ENCODE measurements at places on chromosomes 7 and 10.

- no peak for DNase-seq
Observed at GRCh38 chr7:42161719-42162118, 75.3 kb downstream of the GLI3 start.

GRCh38 chr7:35799846-35800717 lies 775 bp upstream of the SEPTIN7 start:
- DNase-seq, result peak; percentile 59

DNA sequence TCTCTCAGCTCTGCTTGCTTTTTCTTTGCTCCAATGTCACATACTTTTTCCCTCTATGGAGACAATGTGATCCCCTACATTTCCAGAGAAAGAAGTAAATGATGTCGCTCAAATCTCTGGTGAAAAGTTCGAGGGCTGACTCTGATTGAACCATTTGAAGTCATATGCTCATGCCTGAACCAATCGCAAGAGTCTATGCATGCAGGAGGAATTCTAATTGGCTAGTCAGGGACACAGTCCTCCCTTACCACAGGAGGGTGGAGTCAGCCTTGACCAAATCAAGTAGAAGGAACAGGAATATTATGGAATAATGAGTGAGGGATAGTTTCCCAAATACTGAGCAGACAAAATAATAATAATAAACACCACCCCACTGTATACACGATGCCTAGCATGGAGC lies 96.8 kb downstream of the PRLHR start:
- no peak for DNase-seq

GRCh38 chr7:36088553-36088952 lies 64.5 kb upstream of the EEPD1 start:
- no peak for DNase-seq

DNA sequence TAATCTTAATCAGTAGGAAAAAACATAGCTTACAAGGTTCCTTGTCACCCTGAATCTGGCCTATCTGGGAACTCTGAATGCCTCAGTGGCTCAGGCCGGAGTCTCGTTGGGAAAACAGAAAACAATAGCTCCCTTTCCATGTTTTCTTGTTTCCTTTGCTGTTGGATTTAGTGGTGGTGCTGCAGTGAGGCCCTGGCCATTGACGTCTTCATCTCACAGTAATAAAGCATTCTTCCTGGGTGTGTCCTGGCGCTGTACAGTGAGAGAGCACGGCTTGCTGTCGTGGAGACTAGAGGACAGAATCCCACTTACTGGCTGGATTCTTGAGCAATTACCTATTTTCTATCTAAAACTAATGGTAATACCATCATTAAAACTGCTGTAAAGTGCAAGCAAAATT lies 1.3 kb upstream of the SPOCK2 start:
- no peak for DNase-seq

GRCh38 chr7:75737856-75738603 lies 711 bp downstream of the HIP1 start:
- no peak for DNase-seq

- no peak for DNase-seq
Observed at GRCh38 chr10:100043796-100044195, 34.0 kb upstream of the DNMBP start.

DNA sequence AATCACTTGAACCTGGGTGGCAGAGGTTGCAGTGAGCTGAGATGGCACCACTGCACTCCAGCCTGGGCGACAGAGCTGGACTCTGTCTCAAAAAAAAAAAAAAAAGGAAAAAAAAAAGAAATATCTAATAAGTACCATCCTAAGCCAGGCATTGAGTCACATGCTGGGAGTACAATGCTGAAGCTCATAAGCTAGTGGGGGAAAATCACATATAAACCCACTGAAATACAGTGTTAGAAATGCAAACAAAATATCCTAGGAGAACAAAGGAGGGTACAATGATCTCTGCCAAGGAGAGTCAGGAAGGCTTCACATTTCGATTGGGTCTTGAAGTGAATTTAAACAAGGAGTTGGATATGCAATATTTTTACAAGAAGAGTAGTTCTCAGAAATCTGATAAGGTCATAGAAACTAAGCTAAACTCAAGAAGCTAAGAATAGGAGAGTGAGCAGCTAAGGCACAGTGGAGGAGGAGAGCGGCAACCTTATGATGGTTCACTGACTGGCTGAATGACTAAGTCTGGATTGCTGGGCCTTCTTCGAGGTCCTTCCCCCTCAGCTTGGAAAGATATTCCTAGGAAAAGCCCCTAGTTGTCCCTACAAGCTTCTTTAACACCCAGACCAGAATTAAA lies 115.5 kb downstream of the PHTF2 start:
- no peak for DNase-seq

GRCh38 chr7:155466814-155467733 lies 9.1 kb downstream of the EN2 start:
- no peak for DNase-seq

DNA sequence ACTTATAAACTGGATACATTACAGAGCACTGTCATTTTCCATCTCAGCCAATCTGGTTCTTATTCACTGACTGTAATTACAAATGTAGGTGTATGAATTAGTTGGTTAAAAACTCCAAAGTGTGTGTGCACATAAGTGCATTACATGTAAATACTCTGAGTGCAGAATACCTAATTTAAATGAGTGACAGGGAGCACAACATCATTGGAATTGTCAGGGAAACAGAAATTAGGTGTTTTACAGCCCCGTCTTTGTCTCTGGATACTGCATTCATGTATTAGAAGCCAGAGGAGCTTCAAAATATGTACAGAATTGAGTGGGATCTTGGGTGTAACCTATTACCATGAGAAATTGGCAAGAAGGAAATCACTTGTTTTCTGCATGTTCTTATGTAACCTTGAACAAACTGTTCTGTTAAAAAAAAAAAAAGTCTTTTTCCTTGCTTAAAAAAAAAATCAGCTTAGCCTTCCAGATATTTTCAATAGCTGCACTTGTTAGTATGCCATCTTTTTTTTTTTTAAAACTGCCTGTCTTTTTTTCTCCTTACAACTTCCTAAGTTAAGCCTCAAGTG lies 31.1 kb downstream of the CELF2 start:
- DNase-seq, result no peak

GRCh38 chr7:93569189-93569588 lies 5.3 kb downstream of the CALCR start:
- DNase-seq, result no peak

- DNase-seq, result no peak
Observed at GRCh38 chr10:77339166-77339565, 298.4 kb downstream of the KCNMA1 start.

GRCh38 chr7:2645274-2645868 lies 13.6 kb downstream of the TTYH3 start:
- no peak for DNase-seq

GRCh38 chr7:150968734-150969372 lies 9.3 kb downstream of the KCNH2 start:
- no peak for DNase-seq

DNA sequence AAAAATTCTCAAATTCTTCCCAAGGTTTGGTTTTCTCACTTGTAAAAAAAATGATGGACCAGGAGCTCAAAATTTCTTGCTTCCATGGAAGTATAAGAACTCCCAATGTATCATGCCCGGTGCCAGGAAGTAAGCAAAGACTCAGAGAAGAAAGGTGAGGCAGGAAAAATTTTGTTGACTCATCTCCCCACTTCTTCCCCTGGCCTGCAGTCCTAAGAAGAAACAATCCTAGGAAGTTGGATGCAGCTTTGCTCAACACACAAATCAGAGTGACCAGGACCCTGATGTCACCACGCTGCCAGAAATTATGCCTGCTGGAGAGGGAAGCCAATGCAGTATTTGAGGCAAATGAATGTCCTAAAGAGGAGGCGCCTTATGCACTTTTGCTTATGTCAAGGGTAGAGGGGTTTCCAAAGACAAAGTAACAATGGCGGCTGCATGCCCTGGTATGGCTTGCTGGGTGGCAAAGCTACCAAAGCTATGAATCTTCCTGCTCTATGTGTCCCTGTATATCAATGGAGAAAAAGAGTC lies 163.6 kb downstream of the NEURL1 start:
- DNase-seq, result no peak

- no peak for DNase-seq
Observed at GRCh38 chr10:6995341-6995740, 415.3 kb upstream of the PRKCQ start.

- no peak for DNase-seq
Observed at GRCh38 chr7:8363407-8364015, 69.9 kb upstream of the NXPH1 start.

DNA sequence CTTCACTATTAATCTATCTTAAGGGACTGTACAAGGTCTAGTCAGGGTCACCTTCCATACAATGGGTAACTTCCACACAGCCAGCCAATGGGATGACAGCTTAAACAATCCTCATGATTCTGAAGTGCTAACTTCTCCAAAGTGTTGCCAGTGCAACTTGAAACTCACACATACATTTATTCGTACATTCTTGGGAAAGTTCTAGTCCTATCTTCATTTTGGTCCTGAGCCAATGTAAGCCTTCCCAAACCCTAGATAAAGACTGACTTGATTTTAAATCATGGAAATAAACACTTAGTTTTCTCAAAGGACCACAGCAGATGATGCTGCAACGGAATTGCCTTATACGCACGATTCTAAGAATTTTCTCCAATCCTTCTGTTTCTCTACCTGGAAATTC lies 117.5 kb upstream of the COL1A2 start:
- no peak for DNase-seq

GRCh38 chr7:2116989-2117591 lies 115.7 kb downstream of the MAD1L1 start:
- DNase-seq, result no peak

GRCh38 chr7:117640465-117640864 lies 160.6 kb downstream of the CFTR start:
- no peak for DNase-seq

- DNase-seq, result no peak
Observed at GRCh38 chr7:16660702-16661464, 14.9 kb downstream of the BZW2 start.

DNA sequence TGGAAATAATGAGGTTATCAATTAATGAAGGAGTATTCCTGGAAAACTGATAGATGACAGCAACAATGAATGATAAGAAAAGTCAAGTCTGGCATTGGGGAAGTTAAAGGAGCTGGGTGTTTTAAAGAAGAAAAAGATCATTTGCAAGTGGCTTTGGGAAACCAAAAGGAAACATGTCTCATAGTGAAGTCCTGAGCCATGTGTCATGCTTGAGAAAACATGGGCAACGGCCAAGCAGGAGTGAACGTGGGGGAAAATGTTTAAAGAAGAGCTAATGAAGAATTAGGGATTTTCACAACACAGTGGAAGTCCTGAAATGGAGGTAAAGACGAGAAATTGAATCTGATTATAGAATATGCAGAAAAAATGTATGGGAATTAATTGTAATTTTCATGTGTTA lies 1383.2 kb upstream of the CELF2 start:
- DNase-seq, result no peak

- no peak for DNase-seq
Observed at GRCh38 chr7:150400788-150401423, 21.8 kb downstream of the ZNF775 start.

GRCh38 chr10:96666741-96667140 lies 53.6 kb downstream of the PIK3AP1 start:
- DNase-seq, result no peak

DNA sequence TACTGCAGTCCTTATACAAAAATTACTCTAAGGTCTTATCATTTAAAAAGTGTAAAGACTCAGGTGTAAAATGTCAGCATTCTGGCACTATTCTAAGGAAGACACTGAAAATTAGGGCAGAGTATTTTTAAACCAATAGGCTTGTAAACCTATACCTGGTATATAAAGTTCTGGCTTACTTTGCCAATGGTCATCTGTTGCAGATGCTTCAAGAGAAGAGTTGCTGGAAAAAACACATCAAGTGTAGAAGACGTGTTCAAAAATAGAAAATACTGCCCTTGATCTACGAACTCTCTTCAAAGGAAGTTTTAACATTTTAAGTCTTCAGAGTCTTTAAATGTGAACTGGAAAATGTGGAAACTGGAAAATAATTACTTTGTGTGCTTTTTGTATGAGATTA lies 23.9 kb downstream of the NT5C3A start:
- no peak for DNase-seq

DNA sequence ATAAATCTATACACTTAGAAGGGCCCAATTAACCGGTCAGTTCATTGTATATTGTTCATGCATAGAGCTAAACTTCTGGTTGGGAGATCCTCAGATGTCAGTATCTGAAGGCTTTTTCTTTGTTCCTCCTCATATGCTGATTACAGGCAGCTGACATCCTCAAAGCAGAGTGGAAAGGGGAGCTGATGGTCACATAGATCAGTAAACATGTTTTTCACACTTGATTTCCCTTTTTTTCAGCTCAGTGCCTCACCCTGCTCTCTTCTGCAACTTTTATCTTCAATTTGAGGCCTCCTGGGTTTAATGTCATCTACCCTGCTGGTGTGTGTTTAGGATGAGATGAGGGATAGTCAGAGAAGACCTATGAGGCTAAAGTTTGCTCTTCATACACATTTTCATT lies 297.9 kb upstream of the FZD1 start:
- DNase-seq, result no peak

DNA sequence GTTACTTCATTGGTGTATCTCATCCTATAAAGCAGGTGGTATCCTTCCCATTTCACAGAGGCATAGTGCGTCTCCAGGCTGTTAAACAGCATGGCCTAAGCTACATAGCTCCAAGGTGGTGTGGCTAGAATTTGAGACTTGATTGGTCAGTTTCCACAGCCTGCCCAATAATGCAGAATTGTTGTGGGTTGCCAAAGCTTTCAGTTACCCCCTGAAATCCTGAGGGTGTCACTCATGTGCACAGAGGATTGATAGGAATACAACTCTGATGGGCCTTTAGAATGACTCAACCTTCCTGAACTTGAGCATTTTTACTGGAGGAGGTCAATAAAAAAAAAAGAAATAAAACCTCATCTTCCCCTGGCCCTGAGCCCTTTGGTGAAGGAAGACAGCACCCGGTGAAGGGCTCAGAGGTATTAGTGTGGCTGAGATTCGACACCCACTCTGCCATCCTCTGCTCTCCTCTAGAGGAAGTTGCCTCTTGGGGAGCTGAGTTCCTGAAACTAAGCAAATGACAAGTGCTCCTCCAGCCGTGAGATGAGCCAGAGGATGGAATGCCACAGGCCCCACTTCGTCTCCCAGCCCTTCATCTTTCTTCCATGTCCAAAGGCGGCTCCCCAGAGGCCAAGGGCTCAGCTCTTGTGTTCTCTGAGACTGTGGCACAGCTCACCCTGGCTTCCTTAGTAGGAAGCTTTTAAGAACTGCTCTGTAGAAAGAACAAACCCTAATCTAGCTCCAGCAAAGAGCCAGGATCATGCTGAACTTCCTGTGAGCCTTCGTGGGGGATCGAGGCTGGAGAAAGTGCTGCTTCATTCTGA lies 1.0 kb downstream of the ACSL5 start:
- DNase-seq, result no peak

- no peak for DNase-seq
Observed at GRCh38 chr7:40332516-40332915, 197.7 kb downstream of the SUGCT start.

GRCh38 chr10:35206274-35206673 lies 79.6 kb downstream of the CREM start:
- DNase-seq, result no peak

All from stimulated activated CD8-positive, alpha-beta memory T cell treated with anti-CD3 and anti-CD28 coated beads, Interleukin-4, amount 100 ng/mL, for 1 hour (primary cell).